ENCODE measurements at places on chromosomes 2 and 18.
A peak's percentile ranks its signal among the peaks of the same experiment; 100 is the strongest.

GRCh38 chr2:121080013-121080772 is 204.8 kb downstream of the TFCP2L1 start:
- no peaks in the 10 kb centered on the region for H3K36me3 ChIP-seq
- H3K27me3 ChIP-seq, result no peaks in the 10 kb centered on the region
- no peak overlapping the region for H3K27ac ChIP-seq
- H3K4me3 ChIP-seq, result no peak overlapping the region
- DNase-seq, result peak; percentile 30

DNA sequence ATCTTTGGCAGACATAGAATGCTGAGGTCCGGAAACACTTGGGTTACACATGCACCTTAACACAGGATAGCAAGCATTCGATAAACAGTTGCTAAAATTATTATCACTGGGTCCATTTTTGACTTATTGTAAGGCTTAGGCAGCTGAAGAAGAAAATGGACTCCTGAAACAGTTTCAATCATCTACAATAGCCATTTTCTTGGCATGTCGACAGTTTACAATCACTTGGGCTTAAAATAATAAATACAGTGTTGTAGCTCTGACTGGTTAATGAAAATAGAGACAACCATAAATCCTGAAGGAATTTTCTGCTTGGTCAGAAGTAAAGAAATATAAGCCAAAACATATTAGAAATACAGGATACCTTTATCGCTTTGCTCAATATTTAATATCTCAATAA is 169.2 kb downstream of the XIRP2 start:
- no peak overlapping the region for H3K4me3 ChIP-seq
- H3K36me3 ChIP-seq, result no peaks in the 10 kb centered on the region
- H3K27me3 ChIP-seq, result no peaks in the 10 kb centered on the region
- H3K27ac ChIP-seq, result no peak overlapping the region

- no peak overlapping the region for H3K27ac ChIP-seq
- H3K27me3 ChIP-seq, result peaks cover 10% of the 10 kb centered on the region
- DNase-seq, result no peak
- H3K4me3 ChIP-seq, result no peak overlapping the region
Measured at GRCh38 chr2:118055512-118056164, 32.6 kb upstream of the INSIG2 start.

GRCh38 chr2:39218391-39218790 is 25.4 kb downstream of the CDKL4 start:
- no peaks in the 10 kb centered on the region for H3K36me3 ChIP-seq
- DNase-seq, result no peak
- H3K27me3 ChIP-seq, result no peaks in the 10 kb centered on the region
- H3K4me1 ChIP-seq, result peaks cover 17% of the 10 kb centered on the region
- no peak overlapping the region for H3K4me3 ChIP-seq
- H3K27ac ChIP-seq, result peak overlapping the region; percentile 82

- peaks cover 13% of the 10 kb centered on the region for H3K4me1 ChIP-seq
- no peak for DNase-seq
- peak overlapping the region; percentile 1 for H3K27ac ChIP-seq
- H3K27me3 ChIP-seq, result no peaks in the 10 kb centered on the region
Measured at GRCh38 chr2:156437272-156437930, 1.2 kb downstream of the GPD2 start.

GRCh38 chr2:172643142-172643541 is 87.3 kb downstream of the PDK1 start:
- DNase-seq, result no peak
- H3K4me3 ChIP-seq, result no peak overlapping the region
- no peaks in the 10 kb centered on the region for H3K36me3 ChIP-seq

DNA sequence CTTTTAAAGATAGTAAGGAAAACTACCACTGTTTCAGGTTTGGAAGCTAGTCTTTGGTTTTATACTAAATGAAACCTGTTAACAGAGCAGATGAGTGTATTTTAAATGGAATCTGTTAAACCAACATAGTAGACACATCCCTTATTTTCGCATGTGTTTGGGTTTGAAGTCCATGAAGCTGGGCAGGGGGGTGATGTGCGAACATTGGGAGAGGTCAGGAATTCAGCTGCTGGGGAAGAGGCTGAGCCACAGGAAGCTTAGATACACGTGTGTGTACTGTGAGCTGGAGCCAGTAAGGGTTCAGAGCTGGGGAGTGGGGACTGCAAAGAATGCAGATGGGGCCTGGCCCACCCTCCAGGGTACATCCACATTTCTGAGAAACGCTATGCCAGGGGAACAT is 176.9 kb downstream of the VAPA start:
- H3K27ac ChIP-seq, result no peak overlapping the region
- no peak overlapping the region for H3K4me3 ChIP-seq
- no peak for DNase-seq
- peaks cover 14% of the 10 kb centered on the region for H3K27me3 ChIP-seq
- no peaks in the 10 kb centered on the region for H3K36me3 ChIP-seq
- H3K4me1 ChIP-seq, result no peaks in the 10 kb centered on the region

DNA sequence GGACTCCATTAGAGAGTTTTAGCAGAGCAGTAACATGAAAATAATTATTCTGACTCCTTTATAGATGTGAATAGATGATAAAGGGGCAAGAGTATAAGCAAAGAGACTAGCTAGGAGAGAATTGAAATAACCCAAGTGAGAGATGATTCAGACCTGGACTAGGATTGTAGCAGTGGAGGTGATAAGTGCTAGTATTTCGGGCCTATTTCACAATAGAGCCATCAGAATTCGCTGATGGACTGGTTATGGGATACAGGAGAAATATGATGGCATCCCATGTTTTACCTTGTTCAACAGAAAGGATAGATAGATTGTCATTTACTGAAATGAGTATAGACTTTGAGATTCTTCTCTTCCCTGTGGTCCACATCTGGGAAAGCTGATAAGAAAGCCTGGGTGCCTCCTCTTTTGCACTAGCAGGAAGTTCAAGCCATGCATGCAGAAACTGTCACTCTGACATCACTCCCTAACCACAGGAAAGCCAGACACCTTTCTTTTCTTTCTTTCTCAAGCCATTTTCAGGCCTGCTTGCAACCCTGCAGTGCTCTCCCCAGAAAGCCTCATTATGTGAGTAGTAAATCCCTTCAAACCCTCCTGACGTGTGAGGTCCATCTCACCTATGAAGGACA is 25.3 kb downstream of the DYNAP start:
- H3K27me3 ChIP-seq, result no peaks in the 10 kb centered on the region
- no peak overlapping the region for H3K27ac ChIP-seq
- H3K4me1 ChIP-seq, result no peaks in the 10 kb centered on the region
- DNase-seq, result no peak
- H3K4me3 ChIP-seq, result no peak overlapping the region

- no peak overlapping the region for H3K27ac ChIP-seq
- no peak overlapping the region for H3K4me3 ChIP-seq
- H3K36me3 ChIP-seq, result no peaks in the 10 kb centered on the region
- no peak for DNase-seq
- H3K27me3 ChIP-seq, result no peaks in the 10 kb centered on the region
Measured at GRCh38 chr2:200137691-200138090, 168.8 kb upstream of the SPATS2L start.

GRCh38 chr2:2577407-2577831 is 246.3 kb upstream of the MYT1L start:
- H3K4me3 ChIP-seq, result no peak overlapping the region
- H3K4me1 ChIP-seq, result no peaks in the 10 kb centered on the region
- DNase-seq, result no peak
- no peak overlapping the region for H3K27ac ChIP-seq

- no peaks in the 10 kb centered on the region for H3K4me1 ChIP-seq
- H3K4me3 ChIP-seq, result no peak overlapping the region
- H3K27me3 ChIP-seq, result no peaks in the 10 kb centered on the region
- no peaks in the 10 kb centered on the region for H3K36me3 ChIP-seq
- no peak overlapping the region for H3K27ac ChIP-seq
- DNase-seq, result no peak
Measured at GRCh38 chr2:126370201-126370600, 285.8 kb upstream of the GYPC start.

GRCh38 chr2:177909962-177910361 is 162.6 kb downstream of the PDE11A start:
- no peak overlapping the region for H3K4me3 ChIP-seq
- no peaks in the 10 kb centered on the region for H3K36me3 ChIP-seq
- H3K27ac ChIP-seq, result no peak overlapping the region
- H3K27me3 ChIP-seq, result peaks cover 3% of the 10 kb centered on the region
- DNase-seq, result no peak
- H3K4me1 ChIP-seq, result no peaks in the 10 kb centered on the region

GRCh38 chr2:85768713-85769112 is 14.9 kb downstream of the ATOH8 start:
- H3K27me3 ChIP-seq, result peaks cover 94% of the 10 kb centered on the region
- H3K4me3 ChIP-seq, result no peak overlapping the region
- H3K36me3 ChIP-seq, result no peaks in the 10 kb centered on the region
- no peaks in the 10 kb centered on the region for H3K4me1 ChIP-seq
- DNase-seq, result no peak

- DNase-seq, result no peak
- H3K36me3 ChIP-seq, result no peaks in the 10 kb centered on the region
- peaks cover 7% of the 10 kb centered on the region for H3K4me1 ChIP-seq
- no peaks in the 10 kb centered on the region for H3K27me3 ChIP-seq
- H3K4me3 ChIP-seq, result no peak overlapping the region
Measured at GRCh38 chr18:9619545-9619944, 5.2 kb upstream of the PPP4R1 start.

DNA sequence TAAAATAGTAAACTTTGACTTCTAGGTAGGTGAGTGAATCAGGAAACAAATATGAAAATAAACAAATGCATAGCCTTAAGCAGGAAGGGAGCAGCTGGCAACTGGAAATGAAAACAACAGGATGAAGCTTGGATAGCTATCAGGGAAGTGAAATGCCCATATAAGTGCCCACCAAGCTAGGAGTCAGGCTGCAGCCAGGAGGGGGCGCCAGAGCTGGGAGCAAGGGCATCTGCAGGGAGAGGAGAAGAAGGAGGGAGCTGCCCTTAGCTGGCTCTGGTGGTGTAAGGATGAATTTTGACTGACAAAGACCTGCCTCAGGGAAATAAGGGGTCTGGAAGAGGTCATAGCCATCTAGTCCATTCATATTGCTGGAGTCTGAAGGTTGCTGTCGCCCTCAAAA is 298.3 kb downstream of the TDRD15 start:
- no peak overlapping the region for H3K27ac ChIP-seq
- H3K4me3 ChIP-seq, result no peak overlapping the region
- no peaks in the 10 kb centered on the region for H3K36me3 ChIP-seq
- no peaks in the 10 kb centered on the region for H3K4me1 ChIP-seq
- no peaks in the 10 kb centered on the region for H3K27me3 ChIP-seq

DNA sequence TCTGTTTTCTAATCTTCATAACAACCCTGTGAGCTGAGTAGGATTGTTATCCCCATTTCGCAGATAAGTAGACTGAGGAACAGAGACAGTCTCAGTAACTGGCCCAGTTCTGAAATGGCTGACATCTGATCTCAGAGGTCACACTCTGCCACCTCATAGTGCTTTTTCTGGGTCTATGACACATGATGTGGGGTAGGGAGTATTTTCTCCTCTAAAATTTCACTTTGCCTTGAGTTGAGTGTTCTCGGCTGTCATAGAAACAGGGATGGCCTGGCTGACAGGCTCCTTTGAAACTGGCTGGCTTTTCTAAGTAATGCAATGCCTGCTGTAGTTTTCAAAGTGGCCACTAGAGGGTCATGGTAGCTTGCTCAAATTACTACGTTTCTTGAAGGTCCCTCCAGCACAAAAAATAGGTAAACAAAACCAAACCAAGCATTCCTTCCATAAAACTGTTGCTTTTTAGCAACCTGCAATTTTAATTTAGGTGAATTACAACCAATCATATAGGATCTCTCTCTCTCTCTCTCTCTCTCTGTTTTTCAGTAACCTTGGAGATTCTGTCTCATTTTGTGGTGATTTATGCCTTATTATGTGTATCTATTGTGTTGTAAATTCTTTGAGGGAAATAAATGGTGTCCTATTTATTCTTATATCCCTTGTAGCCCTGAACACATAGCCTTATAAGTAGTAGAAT is 84.2 kb upstream of the TTN start:
- peak; percentile 3 for DNase-seq
- no peaks in the 10 kb centered on the region for H3K36me3 ChIP-seq
- no peaks in the 10 kb centered on the region for H3K4me1 ChIP-seq
- H3K4me3 ChIP-seq, result no peak overlapping the region
- H3K27ac ChIP-seq, result no peak overlapping the region

GRCh38 chr2:136113209-136113971 is 4.6 kb downstream of the CXCR4 start:
- peak overlapping the region; percentile 33 for H3K27ac ChIP-seq
- peaks cover 18% of the 10 kb centered on the region for H3K4me1 ChIP-seq
- H3K4me3 ChIP-seq, result no peak overlapping the region
- peaks cover 7% of the 10 kb centered on the region for H3K36me3 ChIP-seq
- H3K27me3 ChIP-seq, result no peaks in the 10 kb centered on the region

DNA sequence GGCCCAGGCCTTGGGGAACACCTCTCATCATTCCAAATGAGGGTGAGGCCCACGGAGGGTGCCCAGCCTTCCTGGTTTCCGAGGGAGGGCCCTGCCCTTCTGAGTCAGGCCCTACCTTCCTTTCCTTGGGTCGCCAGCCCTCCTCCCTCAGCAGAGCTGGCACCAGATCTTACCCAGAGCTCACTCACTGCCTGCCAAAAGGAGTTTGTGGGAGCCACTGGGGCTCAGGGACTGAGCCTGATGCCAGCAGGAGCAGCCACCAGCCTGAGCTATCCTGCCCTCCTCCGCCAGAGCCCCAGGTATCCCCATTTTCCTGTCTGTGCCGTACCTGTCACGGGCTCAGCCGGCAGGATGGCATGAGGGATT is 64.1 kb downstream of the NRP2 start:
- no peaks in the 10 kb centered on the region for H3K36me3 ChIP-seq
- no peaks in the 10 kb centered on the region for H3K27me3 ChIP-seq
- H3K27ac ChIP-seq, result no peak overlapping the region
- no peak for DNase-seq
- H3K4me3 ChIP-seq, result no peak overlapping the region

DNA sequence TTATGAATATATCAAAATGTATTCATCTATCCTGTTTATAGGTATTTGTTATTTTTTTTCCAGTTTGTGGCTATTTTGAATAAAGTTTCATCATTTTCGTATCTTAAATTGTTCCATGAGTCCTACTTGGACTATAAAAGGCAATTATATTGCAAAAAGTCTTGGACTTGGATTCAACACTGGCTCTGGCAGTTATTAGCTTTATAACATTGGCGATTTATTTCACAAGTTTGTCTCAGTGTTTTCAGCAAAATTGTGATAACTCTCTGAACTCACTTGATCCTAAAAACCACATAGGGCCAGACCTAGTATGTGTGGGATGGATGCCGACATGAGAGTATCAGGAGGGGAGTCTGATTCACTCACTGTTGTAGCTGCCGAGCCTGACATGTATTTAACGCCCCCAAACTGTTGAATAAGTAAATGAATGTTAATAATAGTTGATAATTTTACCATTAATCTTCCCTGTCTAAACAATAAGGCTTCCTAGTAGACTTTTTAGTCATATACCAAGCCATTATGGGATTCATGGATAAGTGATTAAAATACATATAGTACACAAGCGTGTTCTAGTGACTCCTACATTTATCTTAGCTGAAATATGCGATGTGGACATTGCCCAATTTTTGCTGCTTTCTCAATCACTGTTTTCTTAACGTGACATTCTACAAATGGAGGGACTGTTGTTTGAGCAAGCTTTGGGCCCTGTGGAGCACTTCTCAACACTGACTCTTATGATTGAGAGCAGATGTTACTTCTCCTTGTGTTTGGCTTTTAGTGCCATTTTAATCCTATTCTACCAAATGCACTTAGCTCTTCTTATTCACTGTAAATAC is 907.6 kb downstream of the EPHA4 start:
- no peak for DNase-seq
- H3K4me3 ChIP-seq, result no peak overlapping the region
- peaks cover 2% of the 10 kb centered on the region for H3K27me3 ChIP-seq
- H3K36me3 ChIP-seq, result no peaks in the 10 kb centered on the region

GRCh38 chr18:3119401-3120341 is 100.1 kb downstream of the MYOM1 start:
- no peak overlapping the region for H3K4me3 ChIP-seq
- no peaks in the 10 kb centered on the region for H3K36me3 ChIP-seq
- no peaks in the 10 kb centered on the region for H3K4me1 ChIP-seq
